ENCODE measurements at places on chromosomes 13 and 19. TPM values are rescaled to one million over a fixed set of nuclear protein-coding genes. Genes with fewer than 3 reads are reported as not detected.

AMER2 gene
- not detected for total RNA-seq

LGALS16 gene
- not detected for total RNA-seq

HNRNPL gene
- 93.1 TPM for total RNA-seq

KIR3DL1 gene
- total RNA-seq: not detected

NEK5 gene
- 0.05 TPM for total RNA-seq

SACS gene
- 2.0 TPM for total RNA-seq

ARRDC2 gene
- total RNA-seq: 6.3 TPM

ZNF536 gene
- not detected for total RNA-seq

KLK15 gene
- not detected for total RNA-seq

CEACAM7 gene
- not detected for total RNA-seq

CYP4F8 gene
- total RNA-seq: not detected

ZNF582 gene
- total RNA-seq: 1.2 TPM

TMTC4 gene
- 17.2 TPM for total RNA-seq

Measured in left lobe of liver (tissue), 2 donors.